ENCODE measurements at places on chromosomes 6 and 20.

DNA sequence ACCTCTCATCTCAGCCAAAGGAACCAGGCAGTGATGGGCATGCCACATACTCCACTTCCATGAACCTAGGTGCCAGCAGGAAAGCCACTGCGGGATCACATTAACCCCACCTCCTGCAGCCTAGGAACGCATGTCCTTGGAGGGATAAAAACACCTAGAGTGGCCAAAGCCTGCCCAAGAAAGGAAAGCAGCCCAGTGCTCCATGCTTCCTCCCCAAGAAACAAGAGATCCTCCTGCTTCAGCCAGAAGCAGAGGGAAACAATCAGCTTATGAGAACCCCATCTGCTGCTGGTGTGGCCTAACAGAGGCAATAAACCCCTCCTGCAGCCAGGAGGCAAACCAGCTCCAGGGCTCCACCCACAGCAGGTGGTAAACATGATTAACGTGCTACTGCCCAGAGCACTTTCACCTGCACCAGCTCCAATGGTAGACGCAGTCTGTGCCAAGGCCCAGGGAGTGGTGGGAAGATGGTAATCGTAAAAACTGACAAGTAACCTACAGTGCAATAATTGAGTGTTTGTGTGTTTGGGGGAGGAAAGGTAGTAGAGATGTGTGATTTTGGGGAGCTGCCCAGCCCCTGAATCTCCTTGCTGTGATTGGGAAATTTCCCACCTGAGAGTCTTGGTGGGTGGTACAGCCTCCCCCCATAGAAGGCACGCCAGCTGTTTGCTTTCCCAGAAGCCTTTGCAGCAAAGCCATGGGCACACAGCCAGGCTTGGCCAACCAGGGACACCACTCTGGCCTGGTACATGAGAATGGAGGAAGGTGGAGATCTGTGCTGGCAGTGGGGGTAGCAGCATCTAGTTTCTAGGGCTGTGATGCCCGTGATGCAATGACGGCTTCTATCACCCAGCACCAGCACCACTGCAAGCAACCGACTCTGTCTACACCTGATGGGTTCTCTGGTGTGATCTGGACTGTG lies 50.6 kb upstream of the TBC1D7 start:
- no peak for DNase-seq

GRCh38 chr6:5896476-5897200 lies 110.1 kb downstream of the NRN1 start:
- no peak for DNase-seq

DNA sequence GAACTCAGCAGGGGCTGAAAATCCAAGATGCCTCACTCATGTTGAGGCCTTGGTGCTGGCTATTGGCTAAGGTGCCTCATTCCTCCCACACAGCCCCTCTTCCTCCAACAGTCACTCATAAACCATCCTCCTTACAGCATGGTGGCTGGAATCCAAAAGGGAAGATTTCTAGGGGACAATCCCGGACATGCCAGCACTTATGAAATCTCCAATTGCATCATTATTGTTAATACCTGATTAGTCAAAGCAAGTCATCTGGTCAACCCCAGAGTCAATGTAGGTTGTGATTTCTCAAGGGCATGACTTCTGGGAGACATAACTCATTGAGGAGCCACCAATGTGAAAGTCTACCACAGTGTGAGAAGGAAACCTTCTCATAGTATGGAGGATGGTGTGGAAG lies 506.6 kb upstream of the NOX3 start:
- no peak for DNase-seq

DNA sequence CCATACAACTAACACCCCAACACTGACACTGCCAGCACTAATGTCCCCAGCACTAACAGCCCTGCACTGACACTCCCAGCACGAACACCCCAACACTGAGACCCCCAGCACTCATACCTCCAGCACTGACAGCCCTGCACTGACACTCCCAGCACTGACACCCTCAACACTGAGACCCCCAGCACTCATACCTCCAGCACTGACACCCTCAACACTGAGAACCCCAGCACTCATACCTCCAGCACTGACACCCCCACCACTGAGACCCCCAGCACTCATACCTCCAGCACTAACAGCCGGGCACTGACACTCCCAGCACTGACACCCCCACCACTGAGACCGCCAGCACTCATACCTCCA lies 57.2 kb downstream of the ERMARD start:
- DNase-seq, result no peak

GRCh38 chr6:130167655-130168054 lies 55.1 kb downstream of the SAMD3 start:
- DNase-seq, result no peak

- no peak for DNase-seq
Measured at GRCh38 chr6:152091851-152092341, 284.4 kb downstream of the ESR1 start.

- DNase-seq, result no peak
Measured at GRCh38 chr6:87027021-87027420, 67.9 kb downstream of the CGA start.

DNA sequence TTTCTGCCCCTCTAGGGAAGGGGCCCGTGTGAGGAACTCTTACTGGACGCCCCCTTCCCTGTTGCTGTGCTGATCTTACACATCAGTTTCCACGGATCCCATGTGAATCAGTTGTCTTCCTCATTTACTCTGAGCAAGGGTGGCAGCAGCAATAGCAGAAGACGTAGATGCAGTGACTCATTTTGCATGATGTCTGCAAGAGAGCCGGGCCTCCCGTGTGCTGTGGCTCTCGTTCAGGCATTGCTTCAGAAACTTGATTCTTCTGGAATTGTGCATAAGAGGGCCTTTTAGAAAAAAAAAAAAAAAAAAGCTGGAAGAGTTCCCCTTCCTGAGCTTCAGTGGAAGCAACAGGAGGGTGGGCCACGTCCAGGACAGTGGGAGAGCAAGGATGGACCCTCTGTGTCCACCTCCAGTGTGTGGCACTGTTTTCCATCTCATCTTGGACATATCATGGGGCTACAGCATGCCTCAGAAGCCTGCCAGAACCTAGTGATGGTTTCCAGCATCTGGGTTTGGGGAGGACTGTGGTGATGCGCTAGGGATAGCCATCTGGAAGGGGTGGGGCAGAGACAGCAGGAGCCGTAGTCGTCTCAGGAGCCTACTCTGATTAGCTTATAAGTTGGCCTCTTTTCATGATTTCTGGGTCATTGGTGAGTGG lies 62.1 kb downstream of the FOXO3 start:
- peak; percentile 12 for DNase-seq

GRCh38 chr6:157325069-157325805 lies 1.9 kb upstream of the TMEM242 start:
- DNase-seq, result no peak

GRCh38 chr20:35568645-35569044 lies 26.8 kb downstream of the ERGIC3 start:
- DNase-seq, result no peak

DNA sequence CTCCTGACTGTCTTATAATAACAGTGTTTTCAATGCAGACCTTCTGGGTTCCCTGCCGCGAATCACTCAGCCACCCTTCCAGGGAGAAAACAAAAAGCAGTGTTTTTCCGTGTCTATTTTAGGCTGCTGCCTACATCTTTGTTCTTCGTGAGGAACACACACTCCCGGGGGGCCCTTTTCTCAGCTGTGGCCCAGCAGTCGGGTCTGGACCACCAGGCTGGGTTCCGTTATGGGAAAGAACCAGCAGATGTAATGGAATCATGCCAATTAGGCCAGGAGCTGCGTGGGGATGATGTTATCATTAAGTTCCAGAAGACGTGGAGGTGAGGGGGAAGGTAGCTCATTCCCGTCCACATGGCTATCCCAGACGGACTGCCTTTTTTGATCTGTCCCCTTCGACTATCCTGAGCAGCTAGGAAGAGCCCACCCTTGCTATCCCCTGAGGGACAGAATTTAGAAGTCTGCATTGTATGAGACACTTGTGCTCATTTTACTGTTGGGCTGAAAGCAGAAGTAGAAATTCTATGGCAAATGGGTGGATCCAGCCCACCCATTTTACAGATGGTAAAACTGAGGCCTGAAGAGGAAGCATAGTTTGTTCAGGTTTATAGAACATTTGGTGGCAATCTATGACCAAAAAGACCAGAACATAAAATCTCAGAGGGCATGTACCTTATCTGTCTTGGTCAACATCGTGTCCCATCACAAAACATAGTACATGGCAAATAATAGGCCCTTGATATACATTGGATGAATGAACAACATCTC lies 54.5 kb downstream of the KCNB1 start:
- DNase-seq, result no peak

DNA sequence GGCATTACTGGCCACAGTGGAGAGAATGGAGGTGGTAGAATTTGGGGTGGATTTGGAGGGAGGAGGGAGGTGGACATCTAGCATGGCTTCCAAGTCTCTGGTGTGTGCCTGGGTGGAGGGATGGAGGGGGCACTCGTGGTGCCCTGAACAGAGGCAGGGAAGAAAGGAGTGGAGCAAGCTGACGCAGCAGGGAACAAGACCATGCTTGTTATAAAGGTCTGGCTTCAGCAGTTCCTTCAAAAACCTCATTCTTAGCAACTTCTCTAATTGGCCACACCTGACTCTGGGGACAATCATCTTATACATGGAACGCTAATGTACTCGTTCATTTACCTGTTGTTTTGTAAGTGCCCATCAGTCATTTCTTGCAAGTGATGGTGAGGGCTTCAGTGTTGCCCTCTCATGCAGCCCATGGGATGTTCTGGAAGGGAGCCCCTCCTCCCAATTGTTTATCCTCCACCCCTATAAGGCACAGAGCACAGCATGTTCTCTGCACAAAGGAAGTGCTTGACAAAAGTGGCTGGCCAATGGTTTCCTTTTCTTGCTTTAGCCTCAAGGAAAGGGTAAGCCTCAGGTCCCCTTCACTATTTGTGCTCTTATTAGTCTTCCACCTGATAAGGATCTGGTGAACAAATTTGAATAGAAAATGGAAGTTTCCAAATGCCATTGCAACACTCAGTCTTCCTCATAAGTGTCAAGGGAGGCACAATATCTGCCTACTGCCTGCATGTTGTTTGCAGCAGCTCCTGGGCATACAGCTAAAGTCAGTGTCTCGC lies 39.3 kb downstream of the GFOD1 start:
- DNase-seq, result no peak

DNA sequence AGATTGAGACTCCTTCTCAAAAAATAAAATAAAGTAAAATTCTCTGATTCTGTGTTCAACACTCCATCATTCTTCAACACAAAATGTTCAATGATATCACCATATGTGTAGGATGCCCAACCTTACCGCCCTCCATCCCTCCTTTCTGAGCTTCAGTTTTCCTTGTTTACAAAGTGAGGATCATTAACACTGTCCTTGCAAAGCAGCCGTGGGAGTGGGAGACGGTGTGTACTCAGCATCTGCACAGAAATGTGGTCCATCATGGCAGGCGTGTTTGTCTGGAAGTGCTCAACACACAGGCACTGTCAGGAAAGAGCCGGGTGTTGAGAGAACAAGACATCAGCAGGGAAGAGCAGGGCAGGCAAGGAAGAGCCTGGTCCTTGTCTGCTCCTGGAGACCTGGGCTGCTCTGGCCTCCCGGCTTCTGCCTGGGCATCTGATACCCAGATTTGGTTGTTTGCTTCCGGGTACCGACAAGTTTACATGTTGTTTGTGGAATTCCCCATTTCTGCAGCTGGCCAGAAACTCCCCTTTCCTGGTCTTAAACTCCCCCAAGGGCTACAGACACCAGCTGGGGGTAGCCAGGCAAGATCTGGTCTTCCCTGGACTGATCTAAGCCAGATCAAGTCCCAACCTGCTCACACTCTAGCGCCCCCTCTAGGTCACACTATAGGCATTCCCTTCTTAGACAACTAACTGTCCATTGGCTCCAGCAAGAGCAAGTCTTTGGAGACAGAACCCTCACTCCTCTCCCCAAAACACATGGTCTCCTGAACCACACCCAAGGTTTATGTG lies 26.7 kb upstream of the TTPAL start:
- no peak for DNase-seq

- DNase-seq, result no peak
Measured at GRCh38 chr6:6910734-6911295, 196.9 kb upstream of the RREB1 start.

DNA sequence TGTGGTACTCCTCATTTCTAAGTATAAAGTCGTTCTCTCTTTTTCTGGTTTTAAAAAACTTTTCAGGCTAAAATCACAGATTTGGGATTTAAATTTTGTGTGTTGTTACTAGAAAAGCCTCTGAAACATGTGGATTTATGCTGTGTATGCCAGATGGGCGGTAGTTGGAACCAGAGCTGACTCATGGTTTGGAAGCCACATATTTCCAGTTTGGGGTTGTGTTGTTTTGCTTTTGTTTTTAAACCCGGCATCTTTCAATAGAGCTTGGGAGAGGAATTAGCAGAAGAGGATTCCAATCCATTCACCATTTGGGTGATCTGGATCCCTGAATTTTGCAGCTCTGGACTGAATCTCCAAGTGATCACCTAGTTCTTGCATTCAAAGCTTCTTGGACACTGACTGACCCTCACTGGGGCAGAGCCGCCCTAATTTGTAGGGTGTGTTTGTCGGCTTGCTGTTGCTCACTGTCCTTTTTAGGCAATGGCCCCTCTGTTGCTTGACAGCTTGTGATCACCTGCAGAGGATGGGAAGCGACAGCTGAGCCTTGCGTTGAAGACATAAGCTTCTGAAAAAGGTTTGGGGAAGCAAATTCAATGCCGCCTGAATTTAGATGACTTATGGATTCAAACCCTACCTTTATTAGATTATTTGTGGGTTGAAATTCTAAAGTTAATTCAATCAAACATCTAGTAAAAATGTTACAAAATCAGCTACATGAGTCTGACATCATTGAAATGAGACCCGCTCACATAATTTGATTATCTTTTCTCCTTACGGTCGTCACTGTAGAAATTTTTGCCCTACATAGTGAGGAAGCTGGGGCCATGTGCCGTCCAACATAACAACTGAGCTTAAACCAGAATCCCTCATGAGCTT lies 79.9 kb upstream of the CD83 start:
- no peak for DNase-seq

- DNase-seq, result peak; percentile 50
Measured at GRCh38 chr6:87139236-87139635, 16.1 kb upstream of the ZNF292 start.

DNA sequence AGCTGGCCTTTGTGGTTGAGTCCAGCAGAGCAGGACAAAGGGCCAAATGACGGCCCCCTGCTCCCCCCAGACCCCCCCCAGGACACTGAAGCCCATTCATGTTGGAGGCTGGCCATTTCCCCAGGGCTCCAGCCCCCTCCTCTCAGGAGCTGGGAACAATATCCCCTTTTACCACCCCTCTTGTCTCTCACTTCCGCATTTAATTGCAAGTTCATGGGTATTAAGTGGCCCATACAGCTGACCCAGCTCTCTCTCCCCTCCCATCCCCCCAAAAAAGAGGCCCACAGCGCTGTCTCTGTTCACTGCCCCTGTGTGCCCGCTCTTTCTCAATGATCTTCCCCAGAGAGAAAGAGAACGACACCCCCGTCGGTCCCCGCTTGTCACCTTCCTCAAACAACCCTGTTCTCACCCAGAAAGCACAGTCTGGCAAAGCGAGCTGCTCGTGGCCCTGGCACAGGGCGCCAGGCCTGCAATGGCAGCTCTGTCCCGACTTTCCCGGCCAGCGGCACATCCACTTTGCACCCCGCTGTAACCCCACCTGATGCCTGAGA lies 30.4 kb downstream of the PREX1 start:
- DNase-seq, result no peak

All from kidney capillary endothelial cell (primary cell).